Hindlimb muscle (tissue), 1 donor: ENCODE measurements at places on chromosomes 2 and 18. TPM values are rescaled to one million over a fixed set of nuclear protein-coding genes. Genes with fewer than 3 reads are reported as not detected.

GRCh38 chr2:26957534-26957933 lies 12.9 kb upstream of the MAPRE3 start:
- DNase-seq = no peak

The TXNL4A gene
- polyA plus RNA-seq = 86.7 TPM

GRCh38 chr2:119175517-119175916 lies 17.0 kb upstream of the C1QL2 start:
- DNase-seq = no peak

The HOXD9 gene
- polyA plus RNA-seq = 10.5 TPM

GRCh38 chr18:28208712-28209265 lies 31.9 kb upstream of the CDH2 start:
- DNase-seq = no peak

DNA sequence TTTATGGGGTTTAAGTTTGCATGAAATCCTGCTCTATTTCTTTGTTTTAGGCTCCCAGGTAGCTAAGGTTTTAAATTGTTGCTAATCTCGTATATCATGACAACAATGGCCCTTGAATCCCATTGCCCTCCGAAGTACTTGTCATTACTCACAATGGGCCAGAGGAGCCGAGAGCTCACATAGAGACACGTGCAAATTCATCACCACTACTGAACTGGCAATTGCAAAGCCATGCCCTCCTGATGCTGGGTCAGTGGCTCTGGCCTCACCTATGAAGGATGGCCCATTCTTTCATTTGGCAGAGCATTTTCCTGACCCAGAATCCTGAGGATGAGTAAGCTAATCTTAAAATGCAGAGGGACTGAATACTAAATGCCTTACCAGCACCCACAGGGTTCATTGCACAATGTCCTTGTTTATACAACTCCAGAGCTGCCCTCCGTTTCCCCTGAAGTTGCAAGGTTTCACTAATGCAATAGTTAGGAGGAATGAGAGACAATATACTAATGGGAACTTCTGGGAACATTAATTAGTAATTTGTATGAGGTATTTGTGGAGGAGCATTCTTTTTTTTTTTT lies 71.6 kb upstream of the GAREM1 start:
- DNase-seq = no peak

DNA sequence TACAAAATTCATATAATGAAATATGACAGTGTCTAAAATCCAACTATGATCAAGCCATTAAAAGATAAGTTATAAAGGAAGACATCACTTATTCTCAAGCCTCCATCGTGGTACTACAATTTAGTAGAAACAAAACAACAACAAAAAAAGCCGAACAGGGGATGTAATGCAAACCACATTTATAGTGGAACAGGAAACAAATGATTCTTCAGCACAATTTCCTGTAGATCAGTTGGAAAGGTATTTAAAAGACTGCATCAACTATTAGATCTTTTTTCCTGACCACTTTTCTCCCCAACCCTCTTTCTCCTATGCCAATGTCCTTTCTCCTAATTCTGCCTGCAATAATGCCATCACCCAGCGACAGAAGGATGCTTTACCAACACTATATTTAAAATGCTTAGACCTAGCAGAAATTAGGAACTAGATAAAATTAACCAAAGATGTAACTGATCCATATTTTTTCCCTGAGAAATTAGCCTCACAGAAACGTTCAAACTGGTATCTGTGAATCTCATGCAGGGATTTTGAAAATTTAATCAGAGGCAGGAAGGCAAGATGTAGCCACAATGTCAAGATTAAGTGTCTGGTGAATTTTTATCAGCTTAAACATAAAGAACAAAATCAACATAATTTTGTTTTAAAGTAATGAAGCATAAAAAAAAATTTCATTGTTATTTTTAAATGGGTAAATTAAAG lies 271.4 kb downstream of the TCF4 start:
- DNase-seq = no peak

- DNase-seq = peak; percentile 80
These were observed 17.1 kb downstream of the ARHGAP25 start for GRCh38 chr2:68751397-68752339.

The SKOR2 gene
- not detected for polyA plus RNA-seq

The TANK gene
- polyA plus RNA-seq = 27.6 TPM

DNA sequence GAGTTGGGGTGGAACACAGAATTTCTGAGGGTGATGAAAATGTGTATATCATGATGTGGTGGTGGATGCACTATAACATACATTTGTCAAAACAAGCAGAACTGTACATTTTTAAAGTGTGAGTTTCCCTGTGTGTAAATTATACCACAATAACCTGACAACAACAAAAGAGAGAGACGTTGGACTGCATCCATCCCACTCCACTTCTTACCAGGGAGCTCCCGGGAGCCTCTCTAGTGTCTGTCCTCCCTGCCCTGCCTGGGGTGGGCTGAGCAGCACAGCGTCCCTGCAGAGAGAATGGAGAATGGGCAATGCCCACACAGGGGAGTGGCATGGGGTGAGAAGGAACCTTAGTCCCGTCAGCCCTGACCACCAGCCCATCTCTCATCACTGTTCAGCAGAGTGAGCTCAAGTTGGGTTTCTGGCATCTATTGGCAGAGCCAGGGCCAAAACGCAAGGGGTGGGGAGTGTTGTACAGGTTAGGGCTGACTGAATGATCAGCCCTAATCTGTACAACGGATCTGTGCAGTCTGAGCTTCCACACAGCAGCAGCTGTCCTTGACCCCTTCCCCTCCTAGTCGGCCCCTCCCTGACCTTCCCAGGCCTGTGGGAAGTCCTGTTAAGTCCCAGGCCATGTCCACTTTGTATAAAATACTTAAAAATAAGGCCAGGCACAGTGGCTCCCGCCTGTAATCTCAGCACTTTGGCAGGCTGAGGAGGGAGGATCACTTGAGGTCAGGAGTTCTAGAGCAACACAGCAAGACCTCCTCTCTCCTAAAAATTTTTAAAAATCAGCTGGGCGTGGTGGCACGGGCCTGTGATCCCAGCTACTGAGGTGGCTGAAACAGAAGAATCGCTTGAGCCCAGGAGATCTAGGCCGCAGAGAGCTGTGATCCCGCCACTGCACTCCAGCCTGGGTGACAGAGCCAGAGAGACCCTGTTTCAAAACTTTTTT lies 3.3 kb upstream of the PROC start:
- no peak for DNase-seq

DNA sequence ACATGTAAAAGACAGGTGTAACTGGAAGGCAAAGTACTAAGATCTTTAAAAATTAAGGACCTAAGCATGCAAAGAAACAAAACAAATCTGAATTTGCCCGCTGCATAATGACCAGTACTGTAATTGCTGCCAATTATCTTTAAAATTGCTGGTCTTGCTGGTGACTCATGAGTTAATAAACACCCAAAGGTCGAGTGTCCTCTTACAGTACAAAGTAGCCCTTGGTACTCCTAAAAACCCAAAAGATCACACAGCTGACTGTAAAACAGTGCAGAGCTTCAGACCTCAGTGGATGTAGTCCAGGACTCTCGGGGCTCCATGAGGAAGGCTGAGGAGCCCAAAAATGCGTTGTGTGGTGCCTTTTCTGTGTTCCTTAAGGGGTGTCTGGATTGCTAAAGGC lies 308.7 kb downstream of the CNTNAP5 start:
- no peak for DNase-seq

DNA sequence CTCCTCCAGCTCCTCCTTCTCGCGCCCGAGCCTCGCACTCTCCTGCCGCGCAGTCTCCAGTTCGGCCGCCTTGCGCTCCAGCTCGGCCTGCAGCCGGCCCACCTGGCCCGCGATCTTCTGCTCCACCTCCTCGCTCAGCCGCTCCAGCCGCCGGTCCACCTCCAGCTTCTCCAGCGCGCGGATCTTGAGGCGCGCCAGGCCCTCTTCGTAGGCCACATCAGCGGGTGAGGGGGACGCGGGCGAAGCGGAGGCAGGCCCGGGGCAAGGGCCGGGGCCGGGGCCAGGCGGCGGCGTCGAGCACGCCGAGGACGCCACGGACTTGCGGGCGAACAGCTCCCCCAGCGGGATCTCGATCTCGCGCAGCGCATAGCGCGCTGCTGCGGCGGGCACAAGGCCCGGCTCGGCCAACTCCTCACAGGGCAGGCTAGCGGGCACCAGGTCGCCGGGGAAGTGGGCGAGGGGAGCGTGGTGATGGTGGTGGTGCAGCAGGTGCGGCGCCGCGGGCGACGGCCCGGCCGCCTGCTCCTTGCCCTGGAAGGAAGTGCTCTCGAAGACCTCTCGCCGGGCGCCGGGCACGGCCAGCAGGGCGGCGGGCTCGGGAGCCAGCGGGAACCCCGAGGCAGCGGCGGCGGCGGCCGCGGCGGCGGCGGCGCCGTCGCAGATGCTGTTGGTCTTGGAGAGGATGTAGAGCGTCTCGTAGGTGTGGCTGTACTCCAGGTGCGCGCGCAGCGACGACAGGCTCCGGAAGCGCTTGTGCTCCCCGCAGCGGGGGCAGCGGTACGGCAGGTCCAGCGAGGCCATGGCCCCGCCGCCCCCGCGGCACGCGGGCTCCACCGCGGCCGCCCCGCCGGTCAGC lies 15.2 kb downstream of the FBXO41 start:
- DNase-seq = no peak

DNA sequence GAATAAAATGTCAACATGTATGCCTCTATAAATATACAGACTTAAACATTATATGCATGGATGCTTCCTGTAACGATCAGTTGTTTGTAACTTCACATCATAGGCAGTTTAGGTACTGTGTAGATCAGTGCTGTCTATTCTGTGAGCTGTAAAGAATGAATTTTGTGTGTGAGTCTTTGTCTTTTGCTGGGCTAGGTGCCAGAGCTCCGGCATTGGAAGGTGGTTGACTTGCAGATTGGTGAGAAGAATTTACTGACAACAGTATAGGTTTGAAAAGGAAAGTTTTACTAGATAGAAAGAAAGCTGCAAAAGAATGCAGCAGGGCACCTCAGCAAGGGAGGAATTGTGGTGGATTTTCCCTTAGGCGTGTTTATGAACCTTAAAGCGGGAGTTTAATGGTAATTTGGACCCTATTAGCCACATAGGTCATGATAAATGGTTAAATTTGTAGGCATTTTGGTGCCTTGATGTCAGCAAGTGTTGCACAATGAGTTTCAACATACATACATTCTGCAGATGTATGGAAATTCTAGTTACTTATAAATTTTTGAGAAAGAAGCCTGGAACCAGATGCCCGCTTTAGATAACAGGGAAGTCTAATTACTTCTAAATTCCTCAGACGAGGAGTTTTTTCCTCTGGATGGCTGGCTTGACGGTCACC lies 6.7 kb upstream of the QPCT start:
- DNase-seq = no peak

DNA sequence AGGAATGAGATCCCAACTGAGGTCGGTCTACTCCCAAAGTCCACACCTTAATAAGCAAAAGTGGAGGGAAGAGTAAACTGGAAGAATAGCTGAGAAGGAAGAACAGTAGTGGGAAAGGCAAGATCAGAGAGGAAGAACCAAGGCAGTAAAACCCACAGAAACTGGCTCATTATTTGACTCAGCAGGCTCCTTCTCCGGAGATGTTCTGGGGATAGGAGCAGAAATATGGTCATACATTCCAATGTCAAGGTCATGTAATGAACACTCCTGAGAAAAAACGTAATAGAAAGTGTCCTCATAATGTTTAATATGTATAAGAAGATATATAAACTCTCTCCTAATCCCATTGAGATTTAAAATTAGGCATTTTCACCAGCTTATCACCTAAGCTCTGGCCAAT lies 39.5 kb downstream of the STK39 start:
- DNase-seq = no peak

DNA sequence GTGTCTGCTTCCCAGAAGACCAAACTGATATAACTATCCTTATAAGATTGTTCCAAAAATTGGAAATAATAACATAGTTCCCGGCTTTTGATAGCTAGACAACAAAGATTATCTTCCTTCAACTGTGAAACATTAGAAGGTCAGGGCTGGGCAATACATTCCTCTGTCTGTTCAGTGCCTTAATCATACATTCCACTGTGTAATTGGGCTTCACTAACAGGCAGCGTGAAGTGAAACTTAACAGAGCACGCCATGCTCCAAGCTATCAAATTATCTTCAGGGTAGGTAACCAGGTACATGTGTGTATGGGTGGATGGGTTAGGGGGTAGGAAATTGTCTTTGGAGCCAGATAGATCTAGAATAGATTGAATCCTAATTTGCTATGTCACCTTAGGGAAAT lies 23.5 kb upstream of the ARL5A start:
- no peak for DNase-seq

- no peak for DNase-seq
These were observed 47.4 kb downstream of the FSIP2 start for GRCh38 chr2:185785851-185786473.

- DNase-seq = no peak
These were observed 549 bp upstream of the PSMD14 start for GRCh38 chr2:161307676-161308075.

- DNase-seq = no peak
These were observed 127.7 kb downstream of the DOK6 start for GRCh38 chr18:69528435-69528834.

GRCh38 chr2:162221064-162221463 lies 22.2 kb downstream of the FAP start:
- DNase-seq = no peak

The THSD7B gene
- 0.89 TPM for polyA plus RNA-seq

The MC2R gene
- polyA plus RNA-seq = 0.23 TPM

GRCh38 chr2:161422816-161423403 lies 6.8 kb downstream of the TBR1 start:
- no peak for DNase-seq

GRCh38 chr2:236321415-236321814 lies 57.2 kb upstream of the ASB18 start:
- DNase-seq = no peak

The UGT1A8 gene
- polyA plus RNA-seq = not detected
